ENCODE measurements at places on chromosomes 2 and 18.

DNA sequence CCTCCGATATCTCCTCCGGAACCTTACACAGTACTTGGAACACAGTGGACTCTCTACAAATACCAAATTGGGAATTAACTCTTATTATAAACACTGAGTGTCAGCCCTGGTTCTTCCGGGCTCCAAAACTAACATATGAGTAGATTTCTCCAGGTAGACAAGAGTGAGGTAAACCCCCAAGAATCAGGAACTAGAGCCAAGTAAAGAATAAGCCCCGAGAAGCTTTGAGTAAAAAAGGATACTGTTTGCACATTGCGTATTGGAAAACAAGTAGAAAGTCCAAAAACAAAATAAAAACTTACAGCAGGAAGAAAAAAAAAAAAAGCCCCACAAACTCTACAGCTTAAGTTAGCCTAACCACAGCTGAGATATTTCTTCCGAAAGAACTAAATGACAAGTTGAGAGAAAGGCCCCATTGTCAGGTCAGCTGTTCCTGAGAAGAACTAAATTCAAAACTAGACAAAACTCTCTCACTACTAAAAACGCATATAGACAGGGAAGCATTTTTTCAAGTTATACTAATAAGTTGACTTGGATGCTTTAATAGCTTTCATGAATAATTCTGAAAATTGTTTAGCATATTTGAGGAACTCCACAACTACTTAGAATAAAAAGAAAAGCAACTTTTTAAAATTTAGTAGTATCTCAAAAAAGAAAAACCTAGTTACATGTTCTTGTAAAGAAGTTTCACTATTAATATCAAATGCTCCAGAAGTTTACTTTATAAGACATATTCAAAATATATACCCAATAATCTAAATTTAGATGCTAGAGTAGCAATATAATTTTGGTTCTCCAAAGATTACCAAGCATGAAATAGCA is 4.3 kb upstream of the HAAO start:
- no peak for DNase-seq

DNA sequence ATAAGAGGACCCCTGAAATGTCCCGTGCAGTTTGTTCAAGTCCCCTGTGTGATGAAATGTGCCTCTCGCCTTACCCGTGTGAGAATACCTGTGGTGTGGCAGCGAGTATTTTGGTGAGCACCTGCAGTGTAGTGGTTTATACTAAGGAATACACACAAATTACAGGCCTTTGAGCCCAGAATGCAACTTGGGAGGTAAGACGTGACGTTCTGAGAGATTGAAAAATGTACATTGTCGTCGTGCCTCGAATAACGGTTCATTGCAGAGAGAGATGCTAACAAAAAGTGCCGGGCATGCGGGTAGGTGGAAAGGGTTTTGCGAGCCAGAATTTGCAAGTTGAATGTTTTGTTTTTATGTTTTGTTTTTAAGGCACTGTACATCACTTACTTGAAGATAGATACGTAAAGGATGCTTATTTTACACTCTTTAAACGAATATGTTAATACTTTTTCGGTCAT is 867 bp downstream of the RBBP8 start:
- DNase-seq = no peak

- peak; percentile 58 for DNase-seq
Measured at GRCh38 chr2:155815851-155816250, 516.7 kb downstream of the NR4A2 start.

DNA sequence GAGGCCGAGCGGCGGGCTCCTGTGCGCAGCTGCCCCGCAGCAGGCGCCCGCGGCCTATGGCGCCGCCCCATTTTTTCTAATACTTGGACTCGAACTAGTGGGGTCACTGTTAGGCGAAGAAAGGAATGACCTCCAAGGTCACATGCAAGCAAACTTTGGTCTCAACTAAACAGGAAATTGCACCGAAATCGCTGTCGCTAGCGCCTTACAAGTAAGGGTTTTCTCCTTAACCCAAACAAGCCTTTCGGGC is 339 bp downstream of the ACAA2 start:
- DNase-seq = no peak

DNA sequence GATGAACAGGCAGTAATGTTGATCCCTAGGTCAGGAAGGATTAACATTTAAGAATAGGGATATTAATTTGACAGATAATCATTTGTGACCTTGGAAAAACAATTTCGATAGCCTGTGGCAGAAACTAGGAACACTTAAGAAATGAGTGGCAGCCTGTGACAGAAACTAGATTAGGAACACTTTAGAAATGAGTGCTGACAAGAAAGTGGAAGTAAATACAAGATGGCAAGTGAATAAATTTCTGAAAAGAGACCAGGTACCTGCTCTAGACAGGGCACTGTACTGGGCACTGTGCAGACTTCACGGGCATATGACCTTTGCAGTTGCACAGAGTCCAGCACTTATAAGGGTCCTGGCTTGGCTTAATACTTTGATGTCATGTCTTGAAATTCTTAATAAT is 5.5 kb upstream of the HNRNPA3 start:
- DNase-seq = no peak

GRCh38 chr2:219094171-219094570 is 33.5 kb upstream of the IHH start:
- no peak for DNase-seq

DNA sequence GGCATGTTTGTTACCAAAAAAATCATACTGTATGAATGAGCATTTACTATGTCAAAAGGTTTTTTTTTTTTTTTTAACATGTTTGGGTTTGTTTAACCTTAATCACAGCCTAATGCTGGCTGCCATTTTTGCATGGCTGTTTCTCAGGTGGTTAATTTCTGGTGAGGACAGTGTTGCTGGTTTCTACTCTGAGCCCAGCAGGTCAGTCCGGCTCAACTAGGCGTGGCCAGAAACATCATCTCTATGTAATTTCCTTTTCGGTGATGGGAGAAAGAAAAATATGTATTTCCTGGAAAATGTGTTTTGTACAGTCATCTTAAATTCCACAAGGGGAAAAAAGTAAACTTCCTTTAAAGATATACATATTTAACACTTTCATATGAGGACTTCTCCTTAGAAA is 24.9 kb upstream of the BZW1 start:
- no peak for DNase-seq

GRCh38 chr18:76806301-76806700 is 16.1 kb upstream of the ZNF236 start:
- DNase-seq = no peak

DNA sequence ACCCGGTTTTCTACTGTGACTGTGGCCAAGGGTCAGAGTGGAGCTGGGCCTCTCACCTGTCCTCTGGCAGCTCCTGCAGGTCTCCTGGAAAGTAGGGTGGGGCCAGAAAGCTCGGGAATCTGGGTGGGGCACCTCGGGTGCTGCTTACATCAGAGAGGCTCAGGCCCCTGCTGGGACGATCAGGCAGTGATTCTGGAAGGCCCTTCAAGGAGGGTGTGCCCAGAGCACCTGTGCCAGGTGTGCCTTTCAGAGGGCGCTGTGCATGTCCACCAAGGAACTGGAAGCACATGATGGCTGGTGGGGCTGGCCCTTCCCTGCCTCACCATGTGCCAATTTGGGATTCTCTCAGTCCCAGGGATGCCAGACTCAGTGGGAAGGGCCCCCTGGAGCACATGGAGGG is 44.0 kb downstream of the ATP6V1C2 start:
- DNase-seq = no peak

DNA sequence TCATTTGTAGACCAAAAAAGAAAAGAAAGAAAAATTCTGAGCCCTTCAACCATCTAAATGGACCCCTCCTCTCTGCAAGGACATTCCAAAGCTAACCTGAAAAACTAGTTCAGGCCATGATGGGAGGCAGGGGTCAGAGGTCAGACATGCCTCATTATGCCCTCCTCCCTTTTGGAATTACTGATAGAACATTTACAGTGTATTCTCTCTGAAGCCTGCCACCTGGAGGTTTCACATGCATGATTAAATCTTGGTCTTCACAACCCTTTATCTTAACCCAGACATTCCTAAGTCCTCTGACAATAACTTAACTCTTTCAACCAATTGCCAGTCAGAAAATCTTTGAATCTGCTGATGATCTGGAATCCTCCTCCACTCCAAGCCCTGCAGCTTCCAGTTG is 86.0 kb downstream of the SPP2 start:
- no peak for DNase-seq

GRCh38 chr18:31562726-31563125 is 29.0 kb upstream of the TTR start:
- peak; percentile 15 for DNase-seq

GRCh38 chr2:38600242-38600891 is 2.4 kb downstream of the HNRNPLL start:
- DNase-seq = no peak

- no peak for DNase-seq
Measured at GRCh38 chr2:55003706-55004639, 46.3 kb downstream of the RTN4 start.

- no peak for DNase-seq
Measured at GRCh38 chr18:62325806-62326645, 916 bp downstream of the TNFRSF11A start.

DNA sequence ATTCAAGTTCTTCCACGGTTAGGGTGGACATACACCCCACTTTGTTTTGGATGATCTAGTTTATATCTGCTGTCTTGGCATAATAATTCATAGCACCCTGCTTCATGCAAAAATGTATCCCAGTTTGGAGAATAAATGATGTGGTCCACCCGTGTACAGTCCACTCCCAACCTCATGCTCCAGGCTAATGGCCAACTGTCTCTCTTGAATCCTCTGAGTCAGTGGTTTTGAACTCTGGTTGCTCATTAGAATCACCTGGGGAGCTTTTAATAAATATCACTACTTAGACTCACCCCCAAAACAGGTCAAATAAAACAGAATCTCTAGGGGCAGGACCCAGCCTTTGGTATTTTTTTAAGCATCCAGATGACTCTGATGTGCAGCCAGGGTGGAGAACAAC is 78.5 kb downstream of the SDC1 start:
- no peak for DNase-seq

DNA sequence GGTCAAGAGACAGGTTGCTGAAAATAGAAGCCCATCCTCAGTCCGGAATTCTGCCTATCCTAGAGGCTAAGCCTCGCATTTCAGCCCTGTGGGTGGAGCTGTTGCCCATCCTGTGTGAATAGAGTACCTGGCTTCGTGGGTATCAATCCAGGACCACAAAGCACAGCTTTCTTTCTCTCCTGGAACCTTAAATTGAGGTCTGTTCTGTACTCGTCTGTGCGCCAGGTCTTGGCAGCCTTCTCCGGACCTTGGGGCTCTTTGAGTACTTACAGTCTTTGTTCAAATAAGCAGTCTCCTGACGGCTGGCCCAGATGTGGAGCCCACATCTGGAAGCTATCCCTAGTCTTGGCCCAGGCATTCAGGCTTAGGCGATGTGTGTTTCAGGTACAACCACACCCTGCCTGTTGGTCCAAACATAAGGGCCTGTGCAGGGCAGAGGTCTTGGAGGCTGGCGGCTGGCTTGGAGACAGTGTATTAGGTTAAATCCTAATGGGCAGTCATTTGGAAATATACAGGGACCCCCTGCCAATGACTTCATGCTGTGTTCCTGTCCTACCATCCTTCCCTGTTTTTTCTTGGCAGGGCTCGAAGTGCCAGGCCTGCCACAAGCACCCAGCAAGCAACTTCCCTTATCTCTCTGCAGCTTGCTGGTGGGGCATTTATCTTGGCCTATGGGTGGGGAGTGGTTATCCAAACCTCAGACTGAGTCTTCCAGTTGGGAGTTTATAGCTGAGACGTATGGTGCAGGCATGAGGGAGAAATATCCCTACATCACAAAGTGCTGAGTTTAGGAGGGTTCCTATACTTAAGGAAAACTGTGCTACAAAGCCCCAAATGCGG is 294.1 kb downstream of the BCL2 start:
- peak; percentile 47 for DNase-seq

- no peak for DNase-seq
Measured at GRCh38 chr2:176683618-176684111, 414.4 kb downstream of the MTX2 start.

DNA sequence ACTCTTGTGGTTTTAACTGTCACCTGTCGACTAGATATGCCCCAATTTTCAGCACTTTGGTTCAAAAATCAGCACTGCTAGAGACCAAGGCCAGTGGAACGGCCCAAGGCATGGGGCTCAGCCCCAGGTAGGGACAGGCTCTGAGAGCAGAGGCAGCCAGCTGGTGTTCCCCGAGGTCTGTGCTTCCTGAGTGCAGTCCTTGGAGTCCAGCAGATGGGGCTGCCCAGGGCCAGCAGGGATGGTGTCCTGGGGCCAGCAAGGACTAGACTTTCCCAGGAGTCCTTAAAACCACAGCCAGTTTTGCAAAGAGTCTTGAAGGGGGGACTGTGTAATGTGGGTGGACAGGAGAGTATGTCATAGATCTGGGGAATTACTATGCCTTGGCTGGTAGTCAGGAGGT is 56.3 kb downstream of the POMC start:
- DNase-seq = no peak

DNA sequence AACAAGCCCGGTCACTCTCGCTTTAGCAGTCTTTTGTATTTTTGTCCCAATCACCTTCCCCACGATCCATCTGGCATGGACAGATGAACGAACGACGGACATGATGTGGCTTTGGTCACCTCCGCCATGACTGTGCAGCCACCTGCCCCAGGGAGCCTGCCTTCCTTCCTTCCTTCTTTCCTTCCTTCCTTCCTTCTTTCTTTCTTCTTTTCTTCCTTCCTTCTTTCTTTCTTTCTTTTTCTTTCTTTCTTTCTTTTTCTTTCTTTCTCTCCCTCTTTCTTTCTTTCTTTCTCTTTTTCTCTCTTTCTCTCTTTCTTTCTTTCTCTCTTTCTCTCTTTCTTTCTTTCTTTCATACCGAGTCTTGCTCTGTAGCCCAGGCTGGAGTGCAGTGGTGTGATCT is 39.0 kb downstream of the ATP8B1 start:
- no peak for DNase-seq

- DNase-seq = no peak
Measured at GRCh38 chr2:158718196-158718585, 76.9 kb upstream of the DAPL1 start.

DNA sequence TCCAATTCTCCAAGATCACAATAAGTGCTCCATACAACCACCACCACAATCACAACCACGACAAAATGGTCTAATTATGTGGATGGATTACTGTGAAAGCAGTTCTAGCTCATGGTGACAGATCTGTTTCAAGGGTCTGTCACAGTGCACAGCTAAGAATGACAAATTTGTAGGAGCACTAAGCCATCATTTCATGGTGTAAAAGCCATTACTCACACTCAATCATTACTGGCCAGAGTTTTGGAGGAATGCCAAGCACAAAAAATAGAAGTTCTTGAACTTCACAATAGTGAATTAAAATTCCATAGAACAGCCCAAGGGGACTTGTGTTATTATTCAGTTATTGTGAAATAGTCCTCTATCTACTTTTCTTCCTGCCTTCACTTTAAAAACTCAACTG is 2.3 kb downstream of the CPS1 start:
- no peak for DNase-seq

GRCh38 chr2:96824079-96824870 is 8.2 kb downstream of the CNNM3 start:
- no peak for DNase-seq

Measured in NCI-H526 (cell line).